ENCODE measurements at places on chromosomes 2 and 18.
A peak's percentile ranks its signal among the peaks of the same experiment; 100 is the strongest.

- DNase-seq: no peak
Observed at GRCh38 chr2:38619458-38620164, 16.9 kb upstream of the HNRNPLL start.

- DNase-seq: no peak
Observed at GRCh38 chr2:125169764-125170146, 1144.7 kb downstream of the CNTNAP5 start.

GRCh38 chr2:165793779-165794535 lies at the start of gene GALNT3:
Gene GALNT3, minus strand, starts transcription at chr2:165794247. Its CDS starts 23,547 bp downstream, at chr2:165770700.
- DNase-seq: peak; percentile 72

GRCh38 chr18:57771193-57771592 lies 31.9 kb downstream of the ATP8B1 start:
- DNase-seq: no peak

- DNase-seq: no peak
Observed at GRCh38 chr18:12315490-12315889, 7.4 kb downstream of the TUBB6 start.

GRCh38 chr2:62554440-62554839 lies 48.4 kb upstream of the TMEM17 start:
- DNase-seq: no peak

DNA sequence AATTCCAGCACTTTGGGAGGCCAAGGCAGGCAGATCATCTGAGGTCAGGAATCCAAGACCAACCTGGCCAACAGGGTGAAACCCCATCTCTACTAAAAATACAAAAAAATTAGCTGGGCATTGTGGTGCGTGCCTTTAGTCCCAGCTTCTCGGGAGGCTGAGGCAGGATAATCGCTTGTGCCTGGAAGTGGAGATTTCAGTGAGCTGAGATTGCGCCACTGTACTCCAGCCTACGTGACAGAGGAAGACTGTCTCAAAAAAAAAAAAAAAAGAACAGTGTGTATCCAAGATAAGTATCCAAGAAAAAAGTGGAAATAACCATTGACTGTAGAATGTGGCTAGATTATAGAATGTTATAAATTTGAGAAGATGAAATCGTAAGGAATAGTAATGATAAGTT lies 142.1 kb downstream of the FAM124B start:
- DNase-seq: no peak

- DNase-seq: no peak
Observed at GRCh38 chr2:207813942-207814341, 44.2 kb upstream of the FZD5 start.

DNA sequence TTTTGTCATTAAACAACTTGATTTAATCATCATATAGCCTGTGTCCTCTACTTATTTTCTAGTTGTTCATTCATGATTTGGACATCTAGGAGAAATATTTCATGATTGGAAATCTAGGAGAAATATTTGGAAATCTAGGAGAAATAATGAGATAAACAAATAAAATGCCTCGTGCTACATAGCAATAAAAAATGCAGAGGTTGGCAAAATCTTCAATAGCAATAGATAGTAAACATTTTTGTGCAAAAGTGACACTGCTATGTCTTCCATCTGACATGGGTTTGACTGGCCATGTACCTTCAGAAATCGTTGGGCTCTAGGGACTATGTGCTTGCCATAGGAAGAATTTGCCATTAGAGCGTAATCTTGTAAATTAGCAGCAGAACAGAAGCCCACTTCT lies 1304.5 kb upstream of the ZEB2 start:
- DNase-seq: no peak

GRCh38 chr2:98761267-98761781 lies 30.4 kb upstream of the MGAT4A start:
- DNase-seq: no peak

All from MM.1S (cell line).